ENCODE measurements at places on chromosomes 4 and X. TPM values are rescaled to one million over a fixed set of nuclear protein-coding genes. Genes with fewer than 3 reads are reported as not detected.

The ANXA10 gene
- total RNA-seq, result not detected

The OPHN1 gene
- 0.05 TPM for total RNA-seq

The FAM199X gene
- 12.7 TPM for total RNA-seq

The PABPC5 gene
- total RNA-seq, result not detected

The CLCN4 gene
- total RNA-seq, result not detected

The PDE5A gene
- 0.13 TPM for total RNA-seq

The DDIT4L gene
- total RNA-seq, result not detected

The HDAC6 gene
- 77.3 TPM for total RNA-seq

The CD40LG gene
- 4.7 TPM for total RNA-seq

The VEGFC gene
- total RNA-seq, result not detected

The IL9R gene
- total RNA-seq, result 68.1 TPM

The UGT2B11 gene
- total RNA-seq, result not detected

The TEX13C gene
- total RNA-seq, result not detected

The GLUD2 gene
- 0.87 TPM for total RNA-seq

The NEIL3 gene
- 35.2 TPM for total RNA-seq

The MAB21L2 gene
- total RNA-seq, result not detected

The HTN3 gene
- total RNA-seq, result not detected
